ENCODE measurements at places on chromosomes 1 and 21.
A peak's percentile ranks its signal among the peaks of the same experiment; 100 is the strongest.

DNA sequence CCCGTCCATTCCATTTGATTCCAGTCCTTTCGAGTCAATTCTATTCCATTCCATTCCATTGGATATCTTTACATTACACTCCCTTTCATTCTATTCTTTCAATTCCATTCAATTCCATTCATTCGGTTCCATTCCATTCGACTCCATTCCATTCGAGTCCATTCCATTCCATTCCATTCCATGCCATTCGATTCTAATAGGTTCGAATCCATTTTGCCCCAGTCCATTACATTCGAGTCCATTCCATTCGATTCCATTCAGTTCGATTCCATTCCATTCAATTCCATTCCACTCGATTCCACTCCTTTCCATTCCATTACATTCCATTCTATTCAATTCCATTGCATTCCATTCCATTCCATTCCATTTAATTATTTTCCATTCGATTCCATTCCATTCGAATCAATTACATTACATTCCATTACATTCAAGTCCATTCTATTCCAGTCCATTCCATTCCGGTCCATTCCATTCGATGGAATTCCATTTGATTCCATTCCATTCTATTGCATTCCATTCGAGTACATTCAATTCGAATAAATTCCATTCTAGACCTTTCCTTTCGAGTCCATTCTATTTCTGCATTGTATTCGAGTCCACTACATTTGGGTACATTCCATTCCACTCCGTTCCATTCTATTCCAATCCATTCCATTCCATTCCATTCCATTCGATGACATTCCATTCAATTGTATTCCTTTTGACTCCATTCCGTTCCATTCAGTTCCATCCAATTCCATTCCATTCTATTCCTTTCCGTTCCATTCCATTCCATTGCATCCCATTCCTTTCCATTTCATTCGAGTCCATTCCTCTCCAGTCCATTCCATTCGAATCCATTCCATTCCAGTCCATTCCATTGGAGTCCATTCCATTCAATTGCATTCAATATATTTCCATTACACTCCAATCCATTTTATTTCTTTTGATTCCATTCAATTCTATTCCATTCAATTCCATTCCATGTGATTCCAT, 2604.8 kb upstream of the TPTE start:
- no peak for DNase-seq

DNA sequence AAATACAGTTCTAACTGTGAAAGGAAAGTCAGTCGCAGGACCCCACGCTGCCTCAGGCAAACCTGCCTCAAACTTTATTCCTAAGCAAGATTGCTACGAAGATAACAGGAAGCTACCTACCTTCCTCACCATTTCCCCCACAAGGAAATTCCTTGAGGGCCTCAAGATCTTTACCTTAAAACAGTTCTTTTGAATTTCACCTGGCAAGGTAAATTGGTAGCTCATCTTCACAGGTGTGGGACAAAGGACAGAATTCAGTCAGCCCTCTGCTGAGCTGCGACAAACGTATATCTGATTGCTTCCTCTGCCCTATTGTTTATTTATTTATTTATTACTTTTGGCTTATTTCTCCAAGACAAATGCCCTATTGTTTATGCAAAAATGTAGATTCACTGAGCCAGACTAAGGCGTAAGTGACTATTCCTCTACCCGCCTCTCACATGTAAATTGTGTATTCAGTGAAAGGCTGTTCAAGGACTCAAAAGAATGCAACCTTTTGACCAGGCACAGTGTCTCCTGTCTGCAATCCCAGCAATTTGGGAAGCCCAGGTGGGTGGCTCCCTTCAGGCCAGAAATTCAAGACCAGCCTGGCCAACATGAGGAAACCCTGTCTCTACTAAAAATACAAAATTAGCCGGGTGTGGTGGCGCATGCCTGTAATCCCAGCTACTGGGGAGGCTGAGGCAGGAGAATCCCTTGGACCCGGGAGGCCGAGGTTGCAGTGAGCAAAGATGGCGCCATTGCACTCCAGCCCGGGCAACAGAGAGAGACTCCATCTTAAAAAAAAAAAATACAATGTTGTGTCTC, 17.3 kb upstream of the PKNOX1 start:
- no peak for DNase-seq

DNA sequence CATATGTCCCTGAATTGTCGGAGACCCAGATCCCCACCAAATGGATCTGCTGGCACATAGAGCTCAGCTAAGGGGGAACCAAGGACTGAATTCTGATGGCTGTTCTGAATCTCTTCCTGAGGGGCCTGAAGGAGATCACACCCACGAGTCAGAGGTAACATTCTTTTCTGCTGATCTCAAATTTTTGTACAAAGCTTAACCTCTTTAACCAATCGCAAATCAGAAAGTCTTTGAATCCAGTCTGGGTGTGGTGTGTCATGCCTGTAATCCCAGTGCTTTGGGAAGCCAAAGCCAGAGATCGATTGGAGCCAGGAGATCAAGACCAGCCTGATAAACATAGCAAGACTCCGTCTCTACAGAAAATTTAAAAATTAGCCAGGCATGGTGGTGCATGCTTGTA, 62.8 kb upstream of the PRRC2C start:
- DNase-seq = no peak

GRCh38 chr1:89201106-89201794, 2.5 kb upstream of the GBP4 start:
- DNase-seq = no peak

DNA sequence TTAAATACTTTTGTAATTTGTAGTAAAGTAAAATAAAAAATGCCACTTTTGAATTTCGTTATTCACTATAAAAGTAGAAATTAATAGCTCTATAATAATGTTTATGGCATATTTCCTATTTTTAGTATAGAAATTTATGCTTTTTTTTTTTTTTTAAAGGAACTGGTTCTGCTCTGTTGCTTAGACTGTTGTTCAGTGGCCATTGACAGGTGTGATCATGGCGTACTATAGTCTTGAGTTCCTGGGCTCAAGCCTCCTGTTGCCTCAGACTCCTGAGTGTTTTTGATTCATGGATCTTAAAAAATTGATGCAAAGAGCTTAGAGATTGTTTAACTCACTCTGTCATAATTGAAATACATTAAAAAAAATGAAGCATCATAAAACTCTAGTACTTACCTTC, 53.6 kb downstream of the RPS6KC1 start:
- no peak for DNase-seq

DNA sequence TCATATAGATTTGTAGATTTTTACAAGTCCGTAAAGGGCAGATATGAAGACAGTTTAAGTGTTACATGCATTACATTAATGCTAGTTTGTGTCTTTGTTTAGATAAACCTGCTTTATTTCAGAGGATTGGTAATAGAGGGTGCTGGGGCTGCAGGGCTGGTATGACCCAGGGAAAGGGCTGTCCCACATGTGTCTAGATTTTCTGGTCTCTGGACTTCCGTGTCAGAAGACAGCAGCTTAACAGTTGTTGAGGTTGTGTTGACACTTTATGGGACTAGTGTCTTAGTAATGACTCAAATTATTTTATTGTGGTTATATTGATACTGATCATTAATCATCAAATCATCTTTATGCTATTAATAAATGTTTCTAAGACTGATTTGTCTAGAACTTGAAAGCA, 10.1 kb downstream of the PRDM2 start:
- no peak for DNase-seq

DNA sequence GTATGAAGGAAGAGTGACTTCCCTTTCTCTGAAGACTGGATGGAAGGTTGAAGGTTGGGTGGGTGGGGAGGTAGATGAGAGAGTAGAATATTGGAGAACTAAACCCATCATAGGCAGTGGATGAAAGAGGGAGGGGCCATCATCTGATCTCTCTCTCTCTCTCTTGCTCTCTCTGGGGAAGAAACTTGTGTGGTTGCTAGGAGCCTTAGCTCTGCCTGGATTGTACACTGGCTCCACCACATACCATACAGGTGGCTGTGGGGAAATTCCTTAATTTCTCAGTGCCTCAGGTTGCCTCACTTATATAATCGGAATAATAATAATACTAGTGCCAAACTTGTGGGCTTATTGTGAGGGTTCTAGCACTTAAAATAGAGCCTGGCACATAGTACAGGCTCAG, 9.5 kb downstream of the XCL1 start:
- no peak for DNase-seq

GRCh38 chr1:234256359-234256758, 116.9 kb upstream of the COA6 start:
- DNase-seq = peak; percentile 44

DNA sequence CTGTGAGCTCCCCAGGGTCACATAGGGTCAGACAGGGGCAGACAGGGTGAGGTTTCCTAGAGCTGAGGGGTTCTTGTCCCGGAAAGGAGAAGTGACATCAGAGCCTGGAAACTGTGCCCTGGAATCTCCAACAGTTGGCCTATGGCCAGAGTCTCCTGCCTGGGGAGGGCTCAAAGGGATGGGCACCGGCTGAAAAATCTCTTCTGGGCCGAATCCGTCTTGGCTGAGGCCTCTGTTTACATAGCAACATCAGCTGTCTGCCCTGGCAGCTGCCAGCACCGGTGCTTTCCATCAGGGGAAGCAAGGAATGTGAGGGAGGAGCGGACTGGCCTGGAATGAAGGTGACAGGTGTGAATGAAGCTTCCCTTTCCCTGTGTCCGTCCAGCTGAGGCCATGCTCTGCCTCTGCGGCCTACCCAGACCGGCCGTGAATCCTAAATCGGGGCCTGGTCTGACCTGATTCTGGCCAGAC, 30.7 kb downstream of the VASH2 start:
- no peak for DNase-seq

DNA sequence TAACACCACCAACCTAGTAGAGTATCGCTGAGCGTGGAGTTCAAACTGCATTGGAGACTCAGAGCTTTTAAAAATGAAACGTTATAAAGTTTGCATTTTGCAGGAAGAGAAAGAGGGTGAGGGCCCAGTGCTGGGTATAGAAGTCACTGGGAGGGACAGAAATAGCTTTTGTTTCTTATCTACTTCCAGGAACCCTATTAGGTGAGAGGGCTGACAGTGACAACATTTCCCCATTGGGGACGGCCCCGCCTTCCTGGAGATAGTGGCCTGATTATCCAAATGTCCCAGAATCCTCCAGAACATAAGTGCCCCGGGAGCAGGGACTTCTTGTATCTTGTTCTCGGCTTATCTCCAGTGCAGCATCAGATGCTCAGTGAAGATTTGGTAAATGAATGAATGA, 574.9 kb downstream of the PTPRU start:
- DNase-seq = no peak

DNA sequence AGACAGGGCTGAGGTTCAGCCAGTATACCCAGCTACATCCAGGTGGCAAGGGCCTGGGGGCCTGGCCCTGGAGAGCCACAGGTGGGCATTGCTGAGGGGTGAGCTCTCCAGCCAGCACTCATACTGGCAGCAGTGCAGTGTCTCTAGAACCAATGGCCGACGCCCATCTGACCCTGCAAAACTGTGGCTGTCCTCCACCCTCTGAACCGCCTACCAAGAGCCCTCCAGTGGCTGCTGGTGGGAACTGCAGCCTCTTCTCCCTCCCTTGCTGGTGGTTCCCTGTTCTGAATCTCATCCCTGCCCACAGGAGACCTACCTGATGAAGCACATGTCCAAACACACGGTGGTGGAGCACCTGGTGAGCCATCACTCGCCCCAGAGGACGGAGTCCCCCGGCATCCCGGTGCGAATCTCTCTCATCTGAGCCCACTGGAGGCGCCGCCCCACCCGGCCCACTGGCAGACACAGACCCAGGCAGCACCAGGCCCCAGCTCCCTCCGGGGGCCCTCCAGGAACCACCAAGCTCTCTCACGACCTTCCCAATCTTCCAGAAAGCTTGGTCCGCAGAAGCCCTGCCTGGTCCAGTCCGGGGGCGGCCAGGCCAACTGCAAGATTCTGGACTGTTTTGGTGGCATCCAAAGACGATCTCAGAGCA, 22.1 kb downstream of the A3GALT2 start:
- no peak for DNase-seq

- DNase-seq = no peak
Measured at GRCh38 chr1:184982002-184982954, 8.0 kb upstream of the NIBAN1 start.

DNA sequence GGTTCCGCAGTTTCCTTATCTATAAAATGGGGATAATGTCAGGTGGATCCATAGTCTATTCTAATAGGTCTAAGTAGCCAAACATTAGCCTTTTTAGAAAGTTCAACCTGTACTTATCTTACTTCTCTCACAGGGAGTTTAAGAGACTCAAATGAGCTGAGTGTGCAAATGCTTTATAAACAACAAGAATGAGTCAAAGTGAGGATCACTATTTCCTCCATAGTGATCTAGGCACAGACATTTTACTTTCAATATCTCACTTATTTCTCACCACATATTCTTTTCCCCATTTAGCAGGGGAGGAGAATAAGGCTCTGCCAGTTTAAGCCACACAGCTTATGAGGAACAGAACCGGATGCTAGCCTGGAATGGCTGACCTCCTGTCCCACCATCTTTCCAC, 92.1 kb upstream of the LMO4 start:
- DNase-seq = no peak

DNA sequence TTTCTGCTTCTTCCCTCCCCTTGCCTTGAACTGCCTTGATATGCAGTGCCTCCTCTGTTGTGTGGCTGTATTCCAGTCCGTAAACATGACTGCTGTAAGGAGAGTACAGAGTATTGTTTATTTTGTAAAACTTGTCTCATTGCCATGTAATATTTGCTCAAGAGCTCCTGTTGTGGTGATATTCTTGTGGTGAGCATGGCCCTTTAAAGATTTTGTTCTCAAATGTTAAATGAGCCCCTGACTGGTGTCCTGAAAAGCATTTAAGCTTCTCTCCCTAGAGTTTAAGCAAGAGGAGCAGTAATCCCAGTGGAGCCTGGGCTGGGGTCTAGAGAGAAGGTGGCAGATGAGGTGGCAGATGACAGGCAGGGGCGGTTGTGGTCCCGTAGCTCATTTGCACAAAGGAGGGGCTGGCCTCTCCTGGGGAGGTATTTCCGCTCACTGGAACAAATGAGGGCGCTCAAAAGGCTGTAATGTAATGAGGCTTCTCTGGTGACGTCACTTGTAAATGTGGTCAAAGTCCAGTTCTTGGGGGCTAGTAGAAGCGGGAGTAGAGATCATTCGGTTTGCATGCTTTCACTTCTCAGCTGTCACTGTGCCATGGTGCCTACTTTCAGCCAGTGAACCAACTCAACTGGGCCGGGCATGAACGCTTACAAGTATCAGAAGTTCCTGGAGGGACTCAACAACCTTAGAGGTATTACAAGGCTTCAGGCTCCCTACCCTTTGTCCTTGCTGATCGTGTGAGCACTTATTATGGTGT, 46.0 kb upstream of the MACF1 start:
- no peak for DNase-seq

DNA sequence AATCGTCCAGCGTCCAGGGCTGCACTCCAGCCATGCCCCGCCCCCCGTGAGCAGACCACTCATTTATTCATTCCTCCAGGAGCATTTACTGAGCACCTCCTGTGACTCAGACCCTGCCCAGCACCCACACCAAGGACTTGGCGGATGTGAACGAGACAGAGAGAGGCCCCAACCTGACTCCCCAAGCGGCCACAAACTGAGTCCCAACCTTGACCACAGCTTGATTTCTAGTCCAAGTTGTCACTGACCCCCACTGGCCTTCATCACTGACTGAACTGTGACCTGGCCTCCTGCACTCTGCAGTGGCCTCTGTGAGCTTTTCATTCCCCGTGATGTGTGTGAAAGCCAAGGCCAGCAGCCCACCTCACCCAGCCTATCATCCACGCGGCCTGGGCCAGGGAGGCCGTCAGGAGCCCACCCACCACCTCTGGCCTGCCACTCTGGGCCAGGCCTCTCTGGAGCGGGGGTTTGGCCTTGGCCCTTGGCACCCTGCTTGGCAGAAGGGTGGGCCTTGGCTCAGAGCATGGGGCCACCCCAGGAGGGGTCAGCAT, 19.3 kb upstream of the RUNX3 start:
- DNase-seq = no peak

GRCh38 chr1:17618558-17619247, 79.2 kb downstream of the ARHGEF10L start:
- DNase-seq = no peak

- no peak for DNase-seq
Measured at GRCh38 chr1:185741551-185741950, 7.4 kb downstream of the HMCN1 start.
